ENCODE measurements at places on chromosomes 2 and 18. TPM values are rescaled to one million over a fixed set of nuclear protein-coding genes. Genes with fewer than 3 reads are reported as not detected.

Gene ST8SIA3
- not detected for total RNA-seq

Gene TCF4
- total RNA-seq: 1.8 TPM

Gene IGFBP2
- total RNA-seq: 11.1 TPM

Gene TMEM17
- total RNA-seq: 0.15 TPM

Gene MC2R
- not detected for total RNA-seq

Gene STARD6
- 0.54 TPM for total RNA-seq

Gene FOXI3
- not detected for total RNA-seq

Gene ZSWIM2
- total RNA-seq: not detected

Gene CCDC178
- not detected for total RNA-seq

Gene TANC1
- total RNA-seq: 0.47 TPM

Gene ZNF804A
- 0.05 TPM for total RNA-seq

Gene TDRD15
- total RNA-seq: not detected

Gene MORN2
- 4.9 TPM for total RNA-seq
